Activated T-cell treated with anti-CD3 and anti-CD28 coated beads, Interleukin-2, amount 50 U/mL, for 72 hours (primary cell): ENCODE measurements at places on chromosomes 6 and 20. TPM values are rescaled to one million over a fixed set of nuclear protein-coding genes. Genes with fewer than 3 reads are reported as not detected.

Gene LINC00237
- 0.49 TPM for total RNA-seq

Gene RSPH9
- total RNA-seq, result 0.12 TPM

Gene CD24
- total RNA-seq, result 1.3 TPM

Gene BPIFB1
- not detected for total RNA-seq

Gene HLA-DRB5
- total RNA-seq, result 1.7 TPM

Gene FABP7
- total RNA-seq, result not detected

Gene HRH3
- not detected for total RNA-seq

Gene RALGAPB
- 43.3 TPM for total RNA-seq

Gene SLC17A2
- total RNA-seq, result not detected

Gene VSX1
- total RNA-seq, result not detected

Gene ANKRD66
- not detected for total RNA-seq

Gene CST7
- total RNA-seq, result 174 TPM

Gene TRERF1
- 37.2 TPM for total RNA-seq

Gene TCF15
- total RNA-seq, result not detected

Gene CTCFL
- not detected for total RNA-seq

Gene HS3ST5
- not detected for total RNA-seq

Gene RBM24
- total RNA-seq, result not detected

Gene TSBP1
- not detected for total RNA-seq
